Right renal pelvis (tissue), 4 donors: ENCODE measurements at places on chromosomes 2 and 18. TPM values are rescaled to one million over a fixed set of nuclear protein-coding genes. Genes with fewer than 3 reads are reported as not detected.

GRCh38 chr2:235095569-235095968 is 143.8 kb downstream of the SH3BP4 start:
- DNase-seq: no peak

DNA sequence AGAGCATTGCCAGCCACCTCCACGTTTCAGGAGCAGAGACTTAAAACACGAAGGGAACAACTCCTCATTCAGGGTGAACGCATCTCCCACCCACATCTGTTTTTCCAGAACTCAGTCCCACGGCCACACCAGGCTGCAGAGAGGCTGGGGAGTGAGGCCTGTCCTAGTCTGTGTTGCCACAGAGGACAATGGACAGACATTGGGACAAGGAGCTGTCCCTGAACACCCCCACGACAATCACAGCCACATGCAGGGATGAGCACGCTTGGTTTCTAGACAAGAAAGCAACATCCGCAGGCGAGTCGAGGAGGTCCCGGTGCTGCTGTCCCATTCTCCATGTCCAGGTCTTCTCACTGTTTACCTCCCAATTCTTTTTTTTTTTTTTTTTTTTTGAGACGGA is 167.4 kb downstream of the EIPR1 start:
- no peak for DNase-seq

DNA sequence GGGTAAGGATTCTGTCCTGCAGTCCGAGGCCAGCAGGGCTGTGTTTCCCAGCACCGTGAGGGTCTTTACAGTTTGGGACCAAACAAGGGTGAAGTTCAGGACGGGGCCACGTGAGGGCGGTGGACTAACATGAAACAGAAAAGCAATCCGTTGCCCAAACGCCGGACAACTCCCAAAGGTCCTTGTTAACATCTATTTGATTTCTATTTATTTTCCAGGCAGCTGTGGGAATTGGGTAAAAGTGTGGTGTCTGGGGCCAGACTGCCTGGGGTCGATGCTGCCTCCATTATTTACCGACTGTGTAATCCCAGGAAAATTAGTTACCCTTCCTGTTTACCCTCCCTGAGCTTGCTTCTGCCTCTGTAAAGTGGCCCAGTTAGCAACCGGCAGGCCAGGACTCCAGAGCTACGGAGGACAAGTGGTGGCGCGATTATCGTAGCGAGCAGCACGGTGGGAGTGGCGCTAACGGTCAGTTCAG is 66.3 kb upstream of the TCF7L1 start:
- DNase-seq: peak; percentile 69

GRCh38 chr18:74064510-74064909 is 83.1 kb downstream of the FBXO15 start:
- no peak for DNase-seq

SH3RF3 gene
- 4.8 TPM for polyA plus RNA-seq

FASTKD1 gene
- 29.3 TPM for polyA plus RNA-seq
